ENCODE measurements at places on chromosomes 2 and 18.

GRCh38 chr18:22558945-22559385 is 141.2 kb upstream of the CTAGE1 start:
- DNase-seq, result no peak

GRCh38 chr2:31197669-31198068 is 19.6 kb downstream of the CAPN14 start:
- no peak for DNase-seq

GRCh38 chr2:173654896-173655265 is 300.2 kb downstream of the CDCA7 start:
- DNase-seq, result no peak

GRCh38 chr2:15909157-15909556 is 31.2 kb upstream of the MYCN start:
- no peak for DNase-seq

DNA sequence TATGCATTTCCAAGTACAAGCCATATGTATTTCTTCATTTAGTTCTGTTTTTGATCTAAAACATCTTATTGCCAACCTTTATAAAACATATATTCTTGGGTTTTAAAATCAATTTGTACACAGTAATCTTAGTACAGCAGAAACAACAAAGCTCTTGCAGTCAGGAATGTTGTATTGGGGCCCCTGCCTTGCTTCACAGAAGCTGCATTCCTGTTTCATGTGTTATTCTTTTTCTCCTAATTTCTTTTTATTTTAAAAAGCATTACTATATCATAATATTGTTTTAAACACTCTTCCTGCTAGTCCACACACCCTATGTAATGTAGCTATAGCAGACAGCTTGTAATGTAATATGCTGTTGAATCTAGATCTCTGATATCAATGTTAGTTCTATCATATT is 24.0 kb downstream of the SERPINB7 start:
- no peak for DNase-seq

DNA sequence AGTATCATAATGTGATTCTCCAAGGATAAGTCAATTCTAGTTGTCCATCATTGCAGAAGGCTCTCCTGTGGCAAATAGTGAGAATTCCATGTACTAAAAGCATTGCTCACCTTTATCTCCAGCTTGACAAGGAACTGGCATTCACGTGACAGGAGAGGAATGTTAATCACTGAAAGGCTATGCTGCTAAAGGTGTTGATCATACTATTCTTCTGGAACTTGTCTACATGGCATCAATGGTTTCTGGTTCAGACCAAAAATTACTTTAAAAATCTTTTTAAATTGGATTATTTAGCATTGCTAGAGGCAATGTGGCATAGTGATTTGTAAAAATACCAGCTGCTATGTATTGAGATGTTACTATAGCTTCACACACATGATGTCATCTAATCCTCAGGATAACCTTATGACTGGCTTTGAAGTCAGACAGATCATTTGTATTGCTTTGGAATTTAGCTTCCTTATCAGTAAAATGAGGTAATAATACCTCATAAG is 414.4 kb downstream of the MTX2 start:
- DNase-seq, result no peak

DNA sequence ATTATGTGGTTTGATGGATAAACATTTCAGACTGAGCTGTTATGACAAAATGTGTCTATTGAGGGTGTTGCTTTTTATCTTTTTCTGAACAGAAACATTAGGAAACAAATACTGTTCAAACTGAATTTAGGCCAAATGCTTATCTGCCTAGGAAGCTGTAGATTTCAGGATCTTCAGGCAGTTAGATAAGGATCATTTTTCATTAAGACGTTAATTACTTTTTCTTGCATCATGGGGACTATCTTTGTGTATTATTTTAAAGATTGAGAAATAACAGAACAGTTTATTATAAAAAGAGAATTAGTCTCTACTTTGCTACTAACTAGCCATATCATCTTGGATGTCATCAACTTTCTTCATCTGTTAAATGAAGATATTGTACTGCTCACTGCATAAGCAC is 107.5 kb downstream of the TTC27 start:
- DNase-seq, result no peak

DNA sequence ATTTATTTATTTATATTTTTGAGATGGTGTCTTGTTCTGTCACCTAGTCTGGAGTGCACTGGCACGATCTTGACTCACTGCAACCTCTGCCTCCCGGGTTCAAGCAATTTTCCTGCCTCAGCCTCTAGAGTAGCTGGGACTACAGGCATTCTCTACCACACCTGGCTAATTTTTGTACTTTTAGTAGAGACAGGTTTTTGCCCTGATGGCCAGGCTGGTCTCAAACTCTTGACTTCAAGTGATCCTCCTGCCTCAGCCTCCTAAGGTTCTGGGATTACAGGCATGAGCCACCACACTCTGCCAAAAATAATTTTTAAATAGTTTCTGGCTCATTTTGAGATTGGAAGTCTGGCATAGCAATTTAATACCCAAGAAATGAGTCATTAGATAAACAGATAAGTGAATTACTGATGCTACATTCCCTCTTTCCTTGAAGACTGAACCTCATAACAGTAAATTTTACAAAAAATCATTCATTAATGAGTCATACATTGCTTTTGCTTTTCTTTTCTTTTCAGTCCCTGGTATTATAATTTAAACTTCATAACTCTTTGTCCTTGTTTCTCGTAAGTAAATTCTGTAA is 881.6 kb upstream of the PIK3C3 start:
- DNase-seq, result no peak

- no peak for DNase-seq
Observed at GRCh38 chr2:12686708-12687283, 29.9 kb upstream of the TRIB2 start.

- DNase-seq, result no peak
Observed at GRCh38 chr2:112032689-112033465, 22.2 kb upstream of the TMEM87B start.

- DNase-seq, result no peak
Observed at GRCh38 chr2:207499114-207499513, 30.6 kb upstream of the CREB1 start.

DNA sequence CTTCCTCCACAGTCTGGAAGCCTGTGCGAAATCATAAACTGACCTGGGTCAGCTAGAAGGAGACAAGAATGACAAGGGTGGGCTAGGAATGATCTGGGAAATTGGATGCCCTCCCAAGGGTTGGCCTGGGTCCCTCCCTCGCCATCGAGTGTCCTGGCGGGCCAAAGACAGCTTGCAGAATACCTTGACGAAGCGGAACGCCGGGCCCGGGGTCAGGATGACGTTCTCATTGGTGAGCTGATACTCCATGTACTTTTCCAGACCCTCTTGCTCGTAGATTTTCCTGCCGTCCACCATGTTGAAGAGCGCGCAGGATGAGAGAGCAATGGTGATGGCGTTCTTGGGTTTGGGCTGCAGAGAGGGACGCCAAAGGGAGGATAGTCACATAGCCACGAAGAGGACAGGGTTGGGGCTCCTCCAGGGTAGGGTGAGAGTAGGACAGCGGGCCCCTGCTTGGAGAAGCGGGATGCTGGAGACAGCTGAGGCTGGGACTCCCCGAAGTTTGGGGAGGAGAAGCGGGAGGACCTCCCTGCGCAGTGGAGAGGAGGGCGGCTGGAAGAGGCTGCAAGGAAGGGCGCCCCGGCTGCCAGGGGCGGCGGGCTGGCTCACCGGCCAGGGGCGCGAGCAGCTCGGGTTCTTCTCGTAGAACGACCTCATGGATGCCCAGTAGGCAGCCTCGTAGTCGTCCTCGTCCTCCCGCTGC is 5.3 kb downstream of the NT5C1B start:
- DNase-seq, result no peak

DNA sequence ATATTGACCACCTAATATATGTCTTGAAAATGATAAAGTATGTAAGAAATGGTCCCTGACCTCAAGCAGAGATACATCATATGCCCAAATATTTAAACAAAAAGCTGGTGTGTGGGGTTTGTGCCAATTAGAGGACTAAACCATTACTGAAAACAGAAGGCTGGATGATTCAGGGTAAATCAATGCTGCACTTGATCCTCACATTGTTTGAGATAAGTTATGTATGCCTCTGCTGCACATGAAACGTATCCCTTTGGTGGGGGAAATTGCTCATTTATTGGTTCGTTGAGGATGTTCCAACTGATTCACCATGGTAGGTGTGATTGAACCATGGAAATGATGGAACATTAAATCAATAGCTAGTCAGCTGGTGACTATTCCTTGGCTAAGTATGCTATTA is 24.7 kb upstream of the DARS1 start:
- DNase-seq, result no peak

- no peak for DNase-seq
Observed at GRCh38 chr18:27057519-27058234, 127.4 kb downstream of the CHST9 start.

DNA sequence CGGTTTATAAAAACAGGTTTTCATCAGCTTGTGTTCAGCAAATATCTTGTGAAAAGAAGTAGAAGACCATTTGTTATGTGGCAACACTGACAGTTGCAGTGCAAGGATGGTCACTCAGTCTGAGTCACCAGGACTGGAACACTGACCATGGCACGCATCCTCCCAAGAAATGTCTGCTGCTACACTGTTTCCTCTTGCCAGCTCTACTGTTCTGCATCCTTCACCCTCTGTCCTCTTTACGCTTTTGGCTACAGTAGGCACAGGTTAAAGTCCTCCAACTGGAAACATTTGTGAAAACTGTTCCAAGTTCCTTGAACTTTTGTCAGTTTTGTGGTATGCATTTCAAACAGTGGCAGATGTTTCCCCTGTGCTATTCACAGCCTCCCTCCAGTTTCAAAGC is 39.4 kb downstream of the OSR1 start:
- DNase-seq, result no peak

Data from stimulated activated CD8-positive, alpha-beta memory T cell treated with anti-CD3 and anti-CD28 coated beads, Interleukin-4, amount 100 ng/mL, for 1 hour (primary cell).